H7 (cell line): ENCODE measurements at places on chromosomes 11 and 22. TPM values are rescaled to one million over a fixed set of nuclear protein-coding genes. Genes with fewer than 3 reads are reported as not detected.
A peak's percentile ranks its signal among the peaks of the same experiment; 100 is the strongest.

DNA sequence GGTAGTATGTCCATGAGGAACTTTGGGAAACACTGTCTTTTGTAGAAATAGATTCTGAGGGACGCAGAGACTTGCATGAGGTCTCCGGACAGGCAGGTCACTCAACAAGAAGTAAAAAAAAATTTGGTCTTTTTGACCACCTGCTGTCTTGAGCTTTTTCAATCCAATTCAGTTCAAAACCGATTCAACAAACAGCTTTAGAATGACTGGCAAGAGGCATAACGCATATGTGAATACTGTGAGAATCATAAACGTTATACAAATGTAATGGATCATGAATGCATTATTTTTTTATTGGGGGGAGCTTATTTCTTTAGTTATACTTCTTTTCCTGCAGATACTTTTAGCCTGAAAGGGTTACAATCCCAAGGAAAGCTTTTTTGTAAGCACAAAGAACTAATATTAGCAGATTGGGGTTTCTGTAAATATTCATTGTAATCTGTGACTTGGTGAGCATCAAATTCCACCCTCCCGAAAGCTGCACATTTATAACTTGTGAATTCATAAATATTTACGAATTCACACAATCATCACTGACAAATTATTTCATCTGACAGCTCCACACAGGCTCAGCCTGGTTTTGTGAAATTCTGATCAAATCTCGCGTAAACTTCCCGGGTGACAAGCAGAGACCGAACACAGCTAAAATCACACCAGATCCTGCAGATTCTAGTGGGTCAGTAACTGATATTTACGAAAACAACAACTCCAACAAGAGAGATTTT lies 507.7 kb downstream of the MN1 start:
- DNase-seq, result no peak

DNA sequence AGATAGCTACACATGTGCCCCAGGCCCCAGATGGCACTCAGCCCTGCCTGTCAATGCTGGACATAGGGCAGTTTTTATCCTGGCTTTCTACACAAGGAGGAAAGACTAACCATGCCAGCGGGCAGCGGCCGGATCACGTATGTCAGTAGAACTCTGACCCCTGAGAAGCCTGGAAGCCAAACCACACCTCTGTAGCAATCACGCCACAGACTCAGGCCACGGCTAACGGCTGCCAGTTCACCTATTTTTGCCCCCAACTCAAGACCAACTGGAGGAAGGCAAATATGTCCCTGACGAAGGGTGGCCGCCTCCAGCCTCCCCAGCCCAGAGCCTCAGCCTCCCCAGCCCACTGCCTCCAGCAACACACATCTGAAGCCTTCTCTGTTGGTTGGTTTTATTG lies 7.2 kb upstream of the CD81 start:
- no peak for DNase-seq

The TSGA10IP gene
- 1.7 and 4.1 TPM in 2 replicates for total RNA-seq

DNA sequence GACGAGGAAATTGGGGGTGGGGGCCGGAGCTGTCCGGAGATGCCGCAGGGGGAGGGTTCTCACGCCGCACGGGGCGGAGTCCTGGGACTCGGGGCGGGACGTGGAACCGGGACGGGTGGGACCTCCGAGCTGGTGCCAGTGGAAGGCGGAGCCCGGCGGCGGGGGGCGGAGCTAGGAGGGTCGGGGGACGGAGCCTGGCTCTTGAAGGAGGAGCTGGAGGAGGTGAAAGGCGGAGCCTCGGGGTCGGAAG lies 271 bp downstream of the FKBP2 start:
- peak; percentile 100 for DNase-seq

DNA sequence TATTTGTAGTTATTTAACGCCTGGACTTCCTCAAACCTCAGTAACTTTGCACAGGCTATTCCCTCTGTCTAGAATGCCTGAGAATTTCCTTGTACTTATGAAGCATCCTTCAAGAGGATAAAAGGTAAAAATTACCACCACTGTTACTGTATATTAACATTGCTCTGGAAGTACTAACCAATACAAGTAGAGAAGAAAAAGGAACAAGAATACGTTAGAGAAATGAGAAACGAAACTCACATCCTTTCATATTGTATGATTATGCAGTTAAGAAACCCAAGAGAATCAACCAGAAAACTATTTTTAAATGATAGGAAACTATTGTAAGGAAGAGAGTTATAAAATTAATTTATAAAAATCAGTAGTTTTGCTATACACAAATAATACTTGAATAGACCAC lies 48.2 kb upstream of the OR5P2 start:
- DNase-seq, result no peak

The APOL5 gene
- total RNA-seq, result not detected in 2 replicates

The LRRN4CL gene
- total RNA-seq, result 0.14 and 0.30 TPM in 2 replicates

GRCh38 chr11:8260202-8260966 lies 3.3 kb downstream of the LMO1 start:
- DNase-seq, result no peak

The FREY1 gene
- total RNA-seq, result 0.35 and 2.3 TPM in 2 replicates

DNA sequence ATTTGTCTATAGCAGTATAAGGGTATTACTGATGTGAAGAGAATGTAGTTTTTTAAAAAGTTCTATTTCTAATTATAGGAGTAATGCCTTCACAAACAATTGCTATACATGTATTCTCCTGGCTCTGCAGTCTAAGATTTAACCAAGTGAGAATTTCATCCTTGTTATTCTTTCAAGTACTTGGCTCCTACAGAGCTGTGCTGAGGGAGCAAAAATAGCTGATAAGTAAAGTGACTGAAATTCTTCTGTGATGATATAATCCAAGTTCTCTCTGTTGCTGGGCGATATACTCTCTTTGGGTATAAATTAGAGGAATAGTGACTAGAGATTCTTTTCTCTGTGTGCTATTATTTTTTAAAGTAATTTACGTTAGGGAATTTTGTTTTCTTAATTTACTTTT lies 68.0 kb downstream of the PGR start:
- no peak for DNase-seq

The FGF4 gene
- 11.8 and 15.9 TPM in 2 replicates for total RNA-seq

DNA sequence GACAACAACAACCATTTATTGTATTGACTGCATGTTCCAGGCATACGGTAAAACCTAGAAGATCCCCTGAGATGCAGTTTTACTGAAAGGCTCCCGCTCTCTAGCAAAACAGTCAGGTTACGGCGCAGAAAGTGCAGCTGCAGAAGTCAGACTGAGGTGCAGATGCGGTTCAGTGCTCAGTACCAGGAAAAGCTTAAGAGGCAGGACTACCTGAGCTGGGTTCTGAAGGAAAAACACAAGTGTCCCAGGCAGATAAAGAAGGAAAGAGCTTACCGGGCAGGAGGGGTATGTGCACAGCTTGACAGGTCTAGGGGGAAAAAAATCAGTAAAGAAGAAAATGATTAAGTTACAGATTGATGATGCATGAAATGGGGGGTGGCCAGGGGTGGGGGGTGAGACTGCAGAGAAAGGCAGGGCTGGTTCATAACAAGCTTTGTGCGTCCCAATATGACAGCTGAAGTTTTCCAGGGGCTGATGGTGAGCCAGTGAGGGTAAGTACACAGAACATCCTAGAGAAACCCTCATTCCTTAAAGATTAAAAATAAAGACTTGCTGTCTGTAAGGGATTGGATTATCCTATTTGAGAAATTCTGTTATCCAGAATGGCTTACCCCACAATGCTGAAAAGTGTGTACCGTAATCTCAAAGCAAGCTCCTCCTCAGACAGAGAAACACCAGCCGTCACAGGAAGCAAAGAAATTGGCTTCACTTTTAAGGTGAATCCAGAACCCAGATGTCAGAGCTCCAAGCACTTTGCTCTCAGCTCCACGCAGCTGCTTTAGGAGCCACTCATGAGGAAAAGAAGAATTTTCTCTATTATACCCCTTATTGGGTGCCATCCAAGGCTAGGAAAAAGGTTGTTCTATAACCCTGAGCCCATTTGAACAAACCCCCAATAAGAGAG lies 11.9 kb downstream of the LARGE1 start:
- no peak for DNase-seq

The NAALADL1 gene
- total RNA-seq, result 1.4 and 2.4 TPM in 2 replicates

- DNase-seq, result no peak
Measured at GRCh38 chr11:342328-342727, 21.7 kb upstream of the IFITM3 start.

GRCh38 chr11:130826572-130826971 lies 89.7 kb downstream of the SNX19 start:
- DNase-seq, result no peak

DNA sequence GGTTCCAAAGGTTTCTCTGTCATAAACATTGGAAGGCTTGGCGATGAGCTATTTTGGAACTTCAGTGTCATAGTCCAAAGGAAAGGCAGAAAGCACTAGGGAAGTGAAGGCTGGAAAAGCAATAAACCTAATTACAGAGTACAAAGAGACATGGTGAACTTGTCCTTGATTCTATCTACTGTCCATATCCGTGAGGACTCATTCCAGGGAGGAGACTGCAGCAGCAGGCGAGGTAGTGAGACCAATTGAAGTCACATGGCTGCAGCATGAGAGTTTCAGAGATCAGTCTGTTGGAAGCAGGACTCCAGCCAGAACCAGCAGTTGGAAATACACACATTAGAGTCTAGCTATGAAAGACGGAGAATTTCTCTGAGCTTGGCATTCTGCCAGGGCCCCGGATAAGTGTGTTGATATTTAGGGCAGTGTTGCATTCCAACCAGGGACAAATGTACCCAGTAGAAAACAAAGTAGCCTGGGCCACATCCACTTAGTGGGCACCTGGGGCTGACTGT lies 54.1 kb upstream of the ARHGAP42 start:
- no peak for DNase-seq

DNA sequence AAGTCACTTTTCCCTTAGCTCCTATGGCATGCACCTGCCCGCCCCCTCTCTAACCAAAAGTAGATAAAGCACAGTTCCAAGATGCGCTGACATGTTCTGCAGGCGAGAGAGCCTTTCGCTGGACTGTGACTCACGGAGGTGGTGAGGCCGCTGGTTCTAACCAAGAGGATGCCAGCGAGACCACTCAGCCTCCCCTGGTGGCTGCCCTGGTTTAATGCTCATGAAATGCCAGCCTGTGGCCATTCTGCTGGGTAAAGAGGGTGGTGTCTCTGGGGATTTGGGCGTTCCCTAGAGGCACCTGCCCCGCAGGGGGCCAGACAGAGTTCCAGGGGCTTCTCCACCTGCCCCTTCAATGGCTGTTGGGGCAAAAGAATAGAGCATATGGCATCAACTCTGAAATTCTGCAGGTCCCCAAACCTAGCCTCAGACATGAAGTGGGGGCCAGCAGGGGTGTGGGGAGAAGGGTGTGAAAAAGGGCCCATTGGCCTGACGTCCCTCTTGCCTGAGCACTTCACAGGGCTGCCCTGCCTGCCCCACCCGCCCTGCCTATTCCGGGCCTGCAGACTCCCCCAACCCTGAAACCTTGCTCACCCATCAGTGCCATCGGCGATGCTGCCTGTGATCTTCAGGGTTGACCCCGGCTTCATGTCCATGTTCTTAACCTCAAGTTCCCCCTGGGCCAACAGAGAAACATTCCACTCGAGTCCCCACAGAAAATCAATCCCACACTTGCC lies 8.5 kb downstream of the LGALS2 start:
- DNase-seq, result no peak

The TEX12 gene
- 0.21 TPM in 1 of 2 replicates, not detected in the other for total RNA-seq

- peak; percentile 54 for DNase-seq
Measured at GRCh38 chr11:127789927-127790326, 789.4 kb upstream of the KIRREL3 start.

DNA sequence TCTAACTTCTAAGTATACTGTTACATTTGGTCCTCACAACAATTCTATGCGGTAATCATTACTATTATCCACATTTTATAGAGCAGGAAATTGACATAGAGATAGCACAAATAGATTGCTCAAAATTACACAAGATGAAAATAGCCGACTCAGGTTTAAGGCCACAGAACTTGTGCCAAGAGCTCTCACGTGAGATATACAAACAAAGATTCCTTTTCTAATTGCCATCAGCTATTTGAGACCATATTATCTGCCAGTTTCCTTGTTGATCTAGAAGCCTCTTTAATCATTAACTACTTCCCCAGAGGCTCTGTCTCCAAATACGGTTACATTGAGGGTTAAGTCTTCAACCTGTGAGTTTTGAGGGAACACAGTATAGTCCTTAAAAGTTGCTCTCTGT lies 61.0 kb upstream of the GLYATL1B start:
- DNase-seq, result no peak

The OR51E2 gene
- total RNA-seq, result not detected in 2 replicates

GRCh38 chr11:28878025-28878424 lies 769.8 kb downstream of the METTL15 start:
- DNase-seq, result no peak

GRCh38 chr11:117902001-117902845 lies 25.8 kb upstream of the FXYD6 start:
- no peak for DNase-seq

The PATE4 gene
- not detected in 2 replicates for total RNA-seq

The CD3D gene
- 1.5 TPM in 1 of 2 replicates, not detected in the other for total RNA-seq

The CECR2 gene
- 50.0 and 66.3 TPM in 2 replicates for total RNA-seq

- DNase-seq, result no peak
Measured at GRCh38 chr22:44452531-44453420, 45.3 kb downstream of the RTL6 start.

- DNase-seq, result peak; percentile 21
Measured at GRCh38 chr11:30406978-30407762, 84.3 kb downstream of the ARL14EP start.

DNA sequence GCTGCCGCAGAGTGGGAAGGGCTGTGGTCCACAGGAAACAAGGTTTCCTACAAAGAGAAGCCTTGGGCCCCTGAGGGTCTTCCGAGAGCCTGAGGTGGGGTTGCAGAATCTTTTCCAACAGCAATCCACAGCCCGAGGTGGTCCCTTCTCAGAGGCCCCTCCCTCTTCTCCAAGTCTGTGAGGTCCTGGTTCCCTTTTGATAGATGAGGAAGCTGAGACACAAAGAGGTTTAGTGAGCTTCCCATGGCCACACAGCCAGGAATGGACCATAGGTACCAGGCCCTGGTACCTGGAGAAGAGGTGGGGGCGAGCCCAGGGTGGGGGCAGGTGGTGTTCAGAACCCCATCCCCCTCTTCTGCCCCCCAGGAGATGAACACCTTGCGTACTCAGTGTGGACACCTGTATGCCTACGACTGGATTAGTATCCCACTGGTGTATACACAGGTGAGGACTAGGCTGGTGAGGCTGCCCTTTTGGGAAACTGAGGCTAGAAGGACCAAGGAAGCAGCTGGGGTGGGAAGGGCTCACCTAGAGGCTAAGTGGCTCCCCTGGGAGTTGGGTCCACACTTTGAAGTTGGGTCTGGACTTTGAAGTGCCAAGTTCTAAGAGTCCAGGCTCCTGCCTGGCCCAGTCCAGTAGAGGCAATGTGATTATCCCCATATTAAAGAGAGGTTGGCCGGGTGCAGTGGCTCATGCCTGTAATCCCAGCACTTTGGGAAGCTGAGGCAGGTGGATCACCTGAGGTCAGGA lies 7.0 kb downstream of the BEST1 start:
- peak; percentile 16 for DNase-seq

- DNase-seq, result peak; percentile 98
Measured at GRCh38 chr22:46006379-46007002, 29.5 kb upstream of the WNT7B start.

GRCh38 chr11:9020916-9021315 lies 17.1 kb upstream of the NRIP3 start:
- DNase-seq, result no peak
